ENCODE measurements at places on chromosomes 3 and 15.

- DNase-seq = no peak
These were observed 73.3 kb downstream of the PTPRG start for GRCh38 chr3:61634678-61635077.

- DNase-seq = no peak
These were observed 90.6 kb upstream of the UMPS start for GRCh38 chr3:124639406-124640237.

DNA sequence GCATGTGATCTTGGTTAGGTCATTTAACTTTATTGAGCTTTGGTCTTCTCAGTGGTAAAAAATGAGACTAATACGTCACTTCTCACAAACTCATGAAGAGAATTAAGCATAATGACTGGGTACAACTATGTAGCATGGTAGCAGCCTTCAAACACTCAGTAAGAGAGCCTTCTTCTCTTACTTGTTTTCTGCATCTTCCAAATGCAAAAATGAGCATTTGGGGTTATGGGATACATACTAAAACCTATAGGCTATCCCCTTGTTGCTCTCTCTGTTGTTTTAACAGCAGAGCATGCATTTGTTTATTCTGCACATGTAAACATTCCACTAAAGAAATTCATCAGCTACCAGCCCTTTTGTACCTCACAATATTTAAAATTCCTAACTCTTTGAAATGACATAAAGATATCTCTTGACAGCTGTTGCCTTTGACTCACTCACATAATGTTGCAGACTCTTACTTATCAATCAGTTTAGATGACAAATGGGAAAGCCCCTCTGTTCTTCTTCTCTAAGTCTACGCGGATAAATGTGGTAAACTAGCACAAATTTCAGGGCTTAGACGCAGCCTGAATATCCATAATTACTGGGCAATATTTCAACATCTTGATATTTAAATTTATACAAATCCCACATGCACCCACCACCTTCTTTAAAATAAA, 327.3 kb upstream of the SATB1 start:
- no peak for DNase-seq

GRCh38 chr3:187737368-187738070, 7.7 kb downstream of the BCL6 start:
- peak; percentile 70 for DNase-seq

DNA sequence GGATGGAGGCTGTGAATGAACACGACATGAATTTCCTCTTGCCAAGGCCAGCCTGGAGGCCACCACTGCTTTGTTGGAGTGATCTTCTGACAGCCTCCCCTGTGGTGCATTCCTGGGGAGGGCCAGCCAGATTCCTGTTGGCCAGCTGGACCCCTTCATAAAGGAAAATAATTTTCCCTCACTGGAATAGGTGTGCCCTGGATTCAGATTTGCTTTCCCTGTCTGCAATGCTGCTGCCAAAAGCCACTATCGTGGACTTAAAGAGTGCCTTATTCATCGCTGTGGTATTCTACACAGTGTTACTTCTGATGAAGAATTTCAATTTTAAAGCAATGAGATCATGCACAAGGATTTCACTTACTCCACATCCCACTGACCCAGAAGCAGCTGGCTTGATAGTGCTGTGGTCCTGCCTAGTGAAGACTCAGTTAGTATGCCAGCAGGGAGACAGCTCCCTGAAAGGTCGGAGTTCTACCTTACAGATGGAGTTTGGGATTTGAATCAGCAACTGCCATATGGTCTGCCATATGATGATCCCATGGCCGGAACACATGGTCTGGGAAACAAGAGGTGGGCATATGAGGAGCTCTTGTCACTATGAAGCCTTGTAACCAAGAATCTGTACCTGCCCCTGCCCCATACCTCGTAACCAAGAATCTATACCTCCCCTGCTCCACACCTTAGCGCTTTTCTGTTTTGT, 145.2 kb downstream of the KLF13 start:
- no peak for DNase-seq

DNA sequence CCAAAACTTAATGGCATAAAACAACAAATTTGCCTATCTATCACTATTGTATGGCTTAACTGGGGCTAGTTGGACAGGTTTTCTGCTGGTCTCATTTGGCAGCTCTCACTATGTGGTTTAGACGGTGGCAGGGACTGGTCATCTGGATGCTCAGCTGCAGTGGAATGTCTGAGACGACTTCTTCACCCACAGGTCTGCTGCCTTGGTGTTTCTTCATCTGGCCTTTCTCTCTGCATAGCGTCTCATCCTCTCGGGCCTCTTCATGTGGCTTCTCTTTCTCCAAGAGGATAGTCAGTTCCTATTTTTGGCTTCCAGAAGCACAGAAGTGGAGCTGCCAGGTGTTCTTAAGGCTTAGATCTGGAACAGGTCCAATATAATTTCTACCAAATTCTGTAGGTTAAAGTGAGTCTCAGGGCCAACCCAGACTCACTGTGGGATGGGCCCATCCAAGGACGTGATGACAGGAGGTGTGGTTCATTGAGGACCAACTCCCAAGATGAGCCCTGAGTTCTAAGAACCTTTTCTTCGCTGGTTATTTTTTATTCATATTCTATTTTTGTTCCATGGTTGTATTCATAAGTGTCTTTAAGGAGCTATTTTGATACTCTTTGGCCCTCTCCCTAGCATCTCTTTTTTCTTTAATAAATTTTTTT, 18.6 kb downstream of the UBE2Q2 start:
- no peak for DNase-seq

DNA sequence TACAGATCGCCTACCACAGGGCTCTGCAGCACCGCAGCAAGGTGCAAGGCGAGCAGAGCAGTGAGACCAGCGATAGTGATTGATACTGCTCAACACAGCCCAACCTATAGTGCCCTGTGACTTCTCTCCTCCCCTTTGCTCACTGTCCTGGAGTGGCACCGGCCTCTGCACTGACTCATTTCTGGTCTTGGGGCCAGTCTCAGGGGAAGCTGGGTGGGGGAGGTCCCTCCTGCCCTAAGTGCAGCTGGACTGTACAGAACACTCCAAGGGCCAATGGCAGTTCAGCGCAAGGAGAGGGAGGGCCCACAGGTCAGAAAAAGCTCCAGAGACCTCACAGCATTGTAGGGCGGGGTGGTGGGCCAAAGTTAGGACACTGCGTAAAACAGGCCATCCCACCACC, 2.5 kb upstream of the OGG1 start:
- DNase-seq = no peak

DNA sequence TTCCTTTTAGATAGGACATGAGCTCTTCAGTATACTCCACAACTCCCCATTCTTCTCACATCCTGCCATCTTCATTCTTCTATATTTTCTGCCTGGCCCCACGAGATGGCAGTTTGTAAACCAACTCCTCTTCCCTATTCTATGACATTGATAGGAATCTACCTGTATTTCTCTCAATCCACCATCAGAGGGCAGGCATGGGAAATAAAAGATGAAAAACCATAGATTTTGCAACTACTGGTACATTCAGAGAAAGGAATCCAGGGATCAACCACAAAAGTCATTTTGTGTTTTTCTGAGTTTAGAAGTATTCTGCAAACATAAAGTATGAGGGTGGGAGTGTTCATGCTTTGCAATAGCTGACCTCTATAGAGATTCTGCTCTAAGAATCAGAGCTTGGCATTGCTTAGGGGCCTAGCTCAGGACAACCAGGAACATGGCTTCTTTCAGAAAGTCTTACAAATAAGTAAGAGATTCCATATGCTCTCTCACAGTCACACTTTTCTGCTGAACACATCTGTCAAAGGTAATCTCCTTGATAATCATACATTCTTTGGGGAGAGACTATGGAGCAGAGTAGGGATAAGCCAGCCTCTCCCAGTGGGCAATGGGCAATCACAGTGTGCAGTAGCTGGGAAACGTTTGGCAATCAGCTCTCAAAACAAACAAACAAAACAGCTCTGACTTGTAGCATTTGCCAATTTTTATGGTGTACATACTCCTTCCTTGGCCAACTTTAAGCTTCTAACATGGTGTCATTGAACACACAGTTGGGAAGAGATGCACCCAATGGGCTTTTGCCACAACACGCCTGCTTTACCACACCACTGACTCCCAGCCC, 43.1 kb upstream of the SLC25A36 start:
- DNase-seq = no peak

DNA sequence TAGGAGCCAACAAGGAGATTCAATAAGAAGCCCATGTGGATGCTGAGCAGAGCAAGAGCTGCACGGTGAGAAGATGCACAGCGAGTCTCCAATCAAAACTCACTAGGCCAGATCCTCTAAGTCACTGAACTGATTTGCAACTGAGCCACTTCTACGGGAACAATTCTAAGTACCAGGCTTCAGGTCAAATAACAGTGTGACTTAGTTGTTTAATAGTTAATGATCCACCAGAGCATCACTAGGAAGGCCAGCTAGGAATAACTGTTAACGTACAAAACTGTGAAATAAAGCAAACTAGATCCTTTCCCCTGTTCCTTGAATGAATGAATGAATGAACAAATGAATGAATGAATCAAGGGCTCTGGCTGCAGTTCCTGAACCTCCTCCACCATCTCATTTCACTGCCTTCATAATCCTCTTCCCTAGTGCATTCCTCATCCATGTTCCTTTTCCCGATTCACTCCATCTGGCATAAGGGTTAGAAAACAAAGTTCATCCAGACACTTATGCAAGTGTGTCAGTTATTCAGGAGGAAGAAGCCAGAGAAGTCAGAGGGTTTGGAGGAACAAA, 59.7 kb downstream of the ATP8B4 start:
- no peak for DNase-seq

- no peak for DNase-seq
These were observed 73.9 kb downstream of the ATP10A start for GRCh38 chr15:25789211-25789610.

GRCh38 chr3:137110392-137110996, 152.7 kb downstream of the IL20RB start:
- no peak for DNase-seq

DNA sequence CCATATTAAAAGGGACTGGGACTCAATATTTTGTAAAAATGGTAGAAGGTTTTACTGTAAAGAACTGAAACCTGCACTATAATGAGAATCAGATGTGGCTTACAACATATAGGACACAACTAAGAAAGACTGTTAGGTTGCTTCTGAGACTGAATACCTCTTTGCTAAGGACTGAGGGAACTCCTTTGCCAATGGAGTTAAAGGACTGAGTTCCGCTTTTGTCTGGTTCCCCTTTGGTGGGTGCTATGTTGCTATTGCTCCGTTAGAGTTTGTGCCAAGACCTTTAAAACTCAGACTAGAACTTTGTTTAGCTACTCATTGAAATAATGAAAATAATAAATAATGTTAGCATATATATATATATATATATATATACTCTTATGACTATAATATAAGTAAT, 147.8 kb upstream of the KCNMB2 start:
- DNase-seq = no peak

DNA sequence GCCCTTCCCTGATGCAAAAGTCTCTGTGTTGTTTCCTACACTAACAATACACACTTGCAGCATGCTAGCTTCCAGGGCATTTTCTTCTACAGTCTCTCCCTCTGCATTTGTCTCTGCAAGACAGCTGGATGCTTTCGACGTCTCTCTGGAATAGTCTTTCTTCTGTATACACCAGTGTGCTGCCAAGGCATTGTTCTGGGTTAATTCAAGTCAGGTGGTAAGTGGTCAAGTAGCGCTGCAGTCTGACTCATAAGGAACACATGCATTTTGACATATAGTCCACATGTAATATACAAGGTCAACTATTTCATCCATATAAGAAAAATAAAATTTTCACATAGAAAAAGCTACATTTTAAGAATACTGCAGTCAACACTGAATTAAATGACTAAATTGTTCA, 92.7 kb downstream of the MYLK start:
- no peak for DNase-seq

DNA sequence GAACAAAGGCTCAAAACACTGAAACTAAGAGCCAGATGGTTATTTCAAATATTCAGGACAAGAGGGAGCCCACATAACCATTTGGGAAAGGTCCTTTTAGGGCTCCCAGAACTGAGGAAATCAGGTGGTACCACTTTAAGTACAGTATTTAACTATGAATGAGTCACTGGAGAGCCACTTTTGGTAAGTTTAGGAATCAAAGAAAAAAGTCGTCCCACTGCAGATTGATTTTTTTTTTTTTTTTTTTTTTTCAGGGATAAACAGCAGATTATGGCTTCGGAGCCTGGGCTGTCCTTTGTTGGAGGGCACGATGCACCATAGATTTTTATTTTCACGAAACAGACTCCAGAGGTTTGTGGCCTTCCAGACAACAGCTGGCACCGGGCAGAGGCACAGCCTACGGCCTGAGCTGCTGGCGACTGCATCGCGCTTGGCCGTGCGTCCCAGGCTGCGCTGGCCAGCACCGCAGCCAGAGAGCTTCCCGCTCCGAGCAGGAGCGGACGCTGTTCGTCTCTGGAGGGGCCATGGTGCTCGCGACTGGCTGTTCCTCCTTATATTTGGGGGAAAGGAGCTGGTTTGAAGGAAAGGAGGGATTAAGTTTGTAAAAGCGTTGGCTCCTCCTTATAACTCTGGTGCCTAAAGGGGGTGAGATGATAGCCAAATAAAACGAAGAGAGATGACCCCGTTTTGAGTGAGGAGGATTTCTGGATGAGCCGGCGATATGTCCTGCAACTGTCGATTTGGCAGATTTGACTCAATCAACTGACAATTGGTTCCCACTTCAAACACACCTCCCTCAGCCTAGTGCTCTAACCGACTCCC, 152.9 kb upstream of the GOLIM4 start:
- no peak for DNase-seq

GRCh38 chr15:28786521-28786920, 61.9 kb downstream of the GOLGA6L7 start:
- no peak for DNase-seq

GRCh38 chr3:56357266-56357665, 111.0 kb downstream of the ERC2 start:
- DNase-seq = no peak

DNA sequence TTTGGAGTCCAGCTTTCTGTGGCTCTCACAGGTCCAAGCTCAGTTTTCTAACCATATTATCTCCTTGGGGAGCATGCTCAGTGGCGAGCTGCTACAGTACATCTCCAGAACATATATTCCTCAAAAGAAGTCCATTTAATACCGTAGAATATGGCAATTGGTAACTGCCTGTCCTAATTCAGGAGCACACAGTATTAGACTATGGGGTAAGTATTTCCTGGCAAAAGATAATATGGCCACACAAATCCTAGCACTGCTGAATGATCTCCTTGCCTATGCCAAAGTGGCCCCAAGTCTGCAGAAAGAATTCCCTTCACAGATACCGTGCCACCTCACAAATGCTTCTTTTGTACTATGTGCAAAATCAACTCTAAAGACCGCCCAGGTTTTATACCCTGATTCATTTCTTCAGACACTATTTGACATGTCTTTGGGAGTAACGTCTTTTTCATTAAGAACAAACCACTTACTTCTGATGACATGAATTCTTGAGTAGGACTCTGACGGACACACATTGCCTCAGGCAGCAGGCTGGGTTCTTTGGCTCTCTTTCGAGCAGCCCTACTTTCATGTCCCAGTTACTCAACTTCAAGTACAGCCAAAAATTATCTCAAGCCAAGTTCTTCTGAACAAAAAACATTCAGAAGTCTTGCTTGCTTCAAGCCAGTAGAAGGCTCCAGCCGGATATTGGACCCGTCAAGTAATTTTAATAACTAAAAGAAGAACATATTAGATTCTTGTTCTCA, 368.3 kb upstream of the DCBLD2 start:
- DNase-seq = no peak

GRCh38 chr3:31568649-31569048, 35.9 kb downstream of the STT3B start:
- DNase-seq = no peak

Data from stimulated activated CD4-positive, alpha-beta T cell treated with anti-CD3 and anti-CD28 coated beads, Interleukin-1b, Interleukin-23, amount 100 ng/mL, for 48 hours (primary cell).